ENCODE measurements at places on chromosomes 3 and 15.

GRCh38 chr15:89662893-89663626, 7.8 kb upstream of the KIF7 start:
- no peaks in the 10 kb centered on the region for H3K36me3 ChIP-seq
- peak overlapping the region; percentile 77 for H3K27ac ChIP-seq
- H3K4me3 ChIP-seq = no peak overlapping the region
- peaks cover 27% of the 10 kb centered on the region for H3K4me1 ChIP-seq

DNA sequence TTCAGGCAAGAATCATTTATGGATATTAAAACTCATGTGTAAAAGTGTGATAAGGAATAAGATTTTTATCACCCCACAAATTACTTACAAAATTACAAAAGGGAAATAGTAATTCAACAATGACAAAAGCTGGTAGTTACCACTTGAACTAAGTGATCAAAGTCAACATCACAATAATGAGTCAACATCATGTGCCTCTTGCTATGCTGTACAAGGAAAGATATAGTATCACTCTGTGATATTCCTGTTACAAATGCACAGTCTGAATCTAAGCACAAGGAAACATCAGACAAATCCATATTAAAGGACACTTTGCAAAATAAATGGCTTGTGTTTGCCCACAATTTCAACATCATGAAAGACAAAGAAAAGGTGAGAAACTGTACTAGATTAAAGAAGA, 90.5 kb upstream of the PLCL2 start:
- no peaks in the 10 kb centered on the region for H3K27me3 ChIP-seq
- H3K36me3 ChIP-seq = no peaks in the 10 kb centered on the region
- no peak overlapping the region for H3K27ac ChIP-seq
- no peak overlapping the region for H3K4me3 ChIP-seq

GRCh38 chr3:151171145-151171757, 31.8 kb downstream of the GPR171 start:
- DNase-seq = no peak
- no peaks in the 10 kb centered on the region for H3K36me3 ChIP-seq
- no peak overlapping the region for H3K4me3 ChIP-seq
- no peak overlapping the region for H3K27ac ChIP-seq

DNA sequence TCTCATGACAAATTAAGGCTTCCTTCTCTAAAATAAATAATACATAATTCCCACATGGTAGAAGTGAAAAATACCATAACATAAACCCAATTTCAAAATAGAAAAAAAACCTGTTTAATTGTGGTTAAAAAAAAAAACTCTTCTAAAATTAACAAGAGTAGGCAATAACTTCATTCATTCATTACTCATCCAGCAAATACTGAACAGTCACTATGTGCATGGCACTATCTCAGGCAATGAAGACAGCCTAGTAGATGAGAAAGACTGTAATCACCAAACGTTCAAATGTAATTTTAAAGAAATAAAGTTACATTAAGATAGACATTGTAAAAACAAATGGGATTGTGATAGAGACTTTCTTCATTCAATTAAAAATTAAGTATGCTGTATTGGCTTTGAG, 43.4 kb downstream of the TFDP2 start:
- H3K27me3 ChIP-seq = no peaks in the 10 kb centered on the region
- DNase-seq = no peak
- no peaks in the 10 kb centered on the region for H3K36me3 ChIP-seq
- no peak overlapping the region for H3K27ac ChIP-seq
- no peaks in the 10 kb centered on the region for H3K4me1 ChIP-seq

GRCh38 chr3:182349051-182349450, 444.3 kb upstream of the ATP11B start:
- no peak for DNase-seq
- no peaks in the 10 kb centered on the region for H3K36me3 ChIP-seq
- H3K27me3 ChIP-seq = no peaks in the 10 kb centered on the region
- H3K27ac ChIP-seq = no peak overlapping the region
